Activated CD4-positive, alpha-beta T cell treated with anti-CD3 and anti-CD28 coated beads for 36 hours (primary cell): ENCODE measurements at places on chromosomes 16 and 17. TPM values are rescaled to one million over a fixed set of nuclear protein-coding genes. Genes with fewer than 3 reads are reported as not detected.

- peak; percentile 82 for DNase-seq
Observed at GRCh38 chr16:19071811-19072777, 4.7 kb downstream of the COQ7 start.

DNA sequence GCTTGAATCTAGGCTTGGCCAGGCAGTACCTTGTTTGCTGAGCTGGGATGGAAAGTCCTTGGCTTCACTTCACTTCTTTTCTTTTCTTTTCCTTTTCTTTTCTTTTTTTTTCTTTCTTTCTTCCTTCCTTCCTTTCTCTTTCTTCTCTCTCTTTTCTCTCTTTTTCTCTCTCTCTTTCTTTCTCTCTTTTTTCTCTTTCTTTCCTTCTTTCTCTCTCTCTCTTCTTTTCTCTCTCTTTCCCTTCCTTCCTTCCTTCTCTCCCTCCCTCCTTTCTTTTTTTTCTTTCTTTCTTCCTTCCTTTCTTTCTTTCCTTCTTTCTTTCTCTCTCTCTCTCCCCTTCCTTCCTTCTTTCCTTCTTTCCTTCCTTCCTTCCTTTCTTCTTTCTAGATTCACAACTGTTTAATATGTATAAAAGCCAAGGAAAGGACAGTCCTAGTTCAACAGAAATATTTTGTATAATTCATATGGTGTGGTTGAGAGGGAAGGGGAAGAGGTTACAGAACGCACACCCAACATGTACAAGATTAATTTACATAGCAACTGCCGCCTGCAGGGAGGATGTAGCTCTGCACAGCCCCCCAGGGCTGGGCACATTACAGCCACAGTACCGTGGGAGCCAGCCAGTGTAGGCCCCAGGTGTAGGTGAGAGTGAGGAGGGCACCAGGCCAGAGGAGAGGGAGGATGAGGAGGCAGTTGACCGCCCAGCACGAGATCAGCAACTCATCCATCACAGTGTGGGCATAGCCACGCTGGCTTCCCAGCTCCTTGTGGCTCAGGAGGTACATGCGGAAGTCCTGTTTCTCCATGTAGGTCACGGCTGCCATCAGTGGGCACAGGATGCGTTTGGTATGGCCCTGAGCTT is 9.7 kb upstream of the ITGB3 start:
- no peak for DNase-seq

- no peak for DNase-seq
Observed at GRCh38 chr17:77308861-77309726, 168.3 kb downstream of the SEC14L1 start.

DNA sequence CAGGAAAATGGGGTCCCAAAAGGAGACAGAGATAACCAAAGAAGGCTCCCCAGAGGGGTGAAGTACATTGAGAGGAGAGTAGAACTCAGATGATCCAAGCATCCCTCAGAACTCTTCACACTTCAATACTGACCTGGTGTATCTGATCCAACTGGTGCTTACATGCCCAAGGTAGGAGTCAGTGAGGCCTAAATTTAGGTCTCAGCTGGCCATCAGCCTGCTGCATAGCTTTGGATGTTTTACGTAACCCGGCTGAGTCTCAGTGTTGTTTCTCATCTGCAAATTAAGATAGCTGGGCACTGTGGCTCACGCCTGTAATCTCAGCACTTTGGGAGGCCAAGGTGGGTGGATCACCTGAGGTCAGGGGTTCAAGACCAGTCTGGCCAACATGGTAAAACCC is 11.6 kb upstream of the GOSR2 start:
- no peak for DNase-seq

GRCh38 chr16:73949574-73950320 is 346.9 kb upstream of the PSMD7 start:
- no peak for DNase-seq

DNA sequence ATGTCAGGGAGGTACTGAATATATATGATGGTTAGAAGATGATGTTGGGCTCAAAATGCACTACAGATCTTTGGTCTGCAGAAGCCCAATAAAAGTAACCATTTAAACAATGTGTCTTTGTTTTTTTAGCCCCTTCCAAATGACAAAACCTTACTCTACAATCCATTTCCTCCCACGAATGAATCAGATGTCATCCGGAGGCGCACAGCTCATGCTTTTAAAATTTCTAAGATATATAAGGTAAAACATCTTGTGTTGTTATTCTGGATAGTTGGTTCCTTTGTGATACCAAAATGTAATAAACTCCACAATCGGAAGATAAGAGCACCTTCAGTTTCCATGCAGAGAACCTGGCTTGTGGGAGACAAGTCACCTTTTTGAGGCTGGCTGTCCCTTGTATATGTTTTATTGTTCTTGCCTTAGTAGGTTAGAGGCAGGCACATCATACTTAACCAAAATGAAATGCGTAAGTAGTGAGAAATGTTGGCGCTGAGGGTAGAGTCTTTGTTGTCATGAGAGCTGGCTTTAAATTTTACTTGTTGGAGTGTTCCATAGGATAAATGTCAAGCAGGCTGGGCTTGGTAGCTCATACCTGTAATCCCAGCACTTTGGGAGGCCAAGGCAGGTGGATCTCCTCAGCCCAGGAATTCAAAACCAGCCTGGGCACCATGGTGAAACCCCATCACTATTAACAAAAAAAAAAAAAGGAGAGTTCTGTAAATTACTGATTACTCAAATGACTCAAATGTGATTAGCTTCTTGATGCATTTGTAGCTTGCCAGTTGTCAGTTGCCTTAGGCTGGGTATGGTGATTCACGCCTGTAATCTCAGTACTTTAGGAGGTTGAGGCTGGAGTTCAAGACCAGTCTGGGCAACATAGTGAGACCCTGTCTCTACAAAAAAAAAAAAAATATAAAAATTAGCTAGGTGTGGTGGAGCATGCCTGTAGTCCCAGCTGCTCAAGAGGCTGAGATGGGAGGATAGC is 19.7 kb upstream of the SNTB2 start:
- peak; percentile 30 for DNase-seq

DNA sequence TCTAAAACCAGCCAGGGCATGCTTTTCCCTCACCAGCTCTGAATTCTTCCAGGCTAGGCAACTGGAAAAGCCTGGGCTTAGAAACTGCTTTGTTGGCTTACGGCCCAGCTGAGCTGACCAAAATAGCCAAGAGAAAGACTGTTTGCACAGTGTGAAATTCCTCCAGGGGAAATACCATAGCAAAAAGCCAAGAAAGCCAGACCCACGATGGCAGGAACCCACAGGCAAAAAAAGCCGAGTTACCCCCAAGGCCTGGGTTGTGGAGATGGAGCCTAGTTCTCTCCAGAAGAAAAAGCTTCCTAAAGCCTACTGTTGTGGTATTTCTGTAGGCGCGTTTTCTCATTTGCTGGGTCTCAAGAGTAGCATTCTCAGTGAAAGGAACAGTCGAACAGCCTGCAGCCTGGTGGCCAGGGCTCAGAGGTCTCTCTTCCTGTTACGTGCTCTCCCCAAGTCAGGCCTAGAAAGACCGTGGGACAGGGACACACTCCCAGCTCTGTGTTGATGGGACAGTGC is 9.2 kb downstream of the SP2 start:
- DNase-seq, result no peak

DNA sequence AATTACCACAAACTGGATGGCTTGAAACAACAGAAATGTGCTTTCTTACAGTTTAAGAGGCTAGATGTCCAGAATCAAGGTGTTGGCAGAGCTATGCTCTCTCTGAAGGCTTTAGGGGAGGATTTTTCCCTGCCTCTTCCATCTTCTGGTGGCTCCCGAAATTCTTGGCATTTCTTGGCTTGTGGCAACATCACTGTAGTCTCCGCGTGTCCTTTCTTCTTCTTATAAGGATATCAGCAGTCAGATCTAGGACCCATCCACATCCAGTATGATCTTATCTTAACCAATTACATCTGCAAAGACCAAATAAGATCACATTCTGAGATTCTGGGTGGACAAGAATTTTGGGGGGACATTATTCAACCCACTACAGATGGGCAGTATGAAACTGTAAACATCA is 119.2 kb upstream of the PMFBP1 start:
- no peak for DNase-seq

Gene TP53TG3C
- total RNA-seq, result not detected
